ENCODE measurements at places on chromosomes 4 and X.

GRCh38 chr4:20318909-20319277, 67.2 kb downstream of the SLIT2 start:
- no peak for DNase-seq

- no peak for DNase-seq
These were observed 18.6 kb upstream of the CLNK start for GRCh38 chr4:10703156-10703555.

DNA sequence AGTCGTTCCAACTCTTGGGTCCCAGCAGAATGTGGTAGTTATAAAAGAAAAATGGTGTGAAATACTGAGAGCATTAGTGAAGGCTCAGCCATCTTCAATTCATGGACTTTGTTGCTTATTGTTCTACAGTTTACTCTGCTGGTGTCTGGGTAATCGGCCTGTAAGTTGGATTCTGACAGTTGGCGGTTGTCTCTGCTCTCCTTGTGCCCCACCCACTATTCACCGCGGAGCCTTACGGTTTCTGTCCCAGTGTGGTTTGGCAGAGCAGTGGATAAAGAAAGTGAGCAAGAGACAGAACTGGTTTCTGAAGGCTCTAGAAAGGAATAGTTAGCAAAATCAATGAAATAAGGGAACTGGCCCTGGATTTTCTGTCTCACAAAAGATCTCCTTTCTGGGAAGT, 9.1 kb downstream of the LONRF3 start:
- no peak for DNase-seq

GRCh38 chrX:68763481-68763880, 65.3 kb upstream of the EFNB1 start:
- no peak for DNase-seq

- DNase-seq = no peak
These were observed 145.7 kb downstream of the RELL1 start for GRCh38 chr4:37540486-37540885.

- DNase-seq = no peak
These were observed 292.4 kb downstream of the PPP1R2C start for GRCh38 chrX:42485601-42486000.

- no peak for DNase-seq
These were observed 2.7 kb downstream of the SLC34A2 start for GRCh38 chr4:25658357-25658771.

DNA sequence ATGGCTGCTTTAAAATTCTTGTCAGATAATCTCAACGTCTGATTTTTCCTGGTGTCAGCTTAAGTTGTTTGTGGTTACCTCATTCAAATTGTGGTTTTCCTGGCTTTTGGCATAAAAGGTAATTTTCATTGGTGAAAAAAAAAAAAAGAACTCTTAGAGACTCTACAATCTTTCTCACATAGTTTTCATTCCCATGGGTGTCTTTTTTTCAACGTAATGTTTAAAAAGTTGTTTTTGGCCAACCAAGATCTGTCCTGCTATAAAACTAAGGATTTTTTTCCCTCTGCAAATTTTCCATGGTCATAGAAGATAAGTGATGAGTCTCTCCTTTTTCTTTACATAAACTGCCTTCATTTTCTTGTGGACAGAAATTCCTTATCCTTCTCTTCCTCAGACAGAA, 28.9 kb upstream of the RPS6KA6 start:
- DNase-seq = no peak

DNA sequence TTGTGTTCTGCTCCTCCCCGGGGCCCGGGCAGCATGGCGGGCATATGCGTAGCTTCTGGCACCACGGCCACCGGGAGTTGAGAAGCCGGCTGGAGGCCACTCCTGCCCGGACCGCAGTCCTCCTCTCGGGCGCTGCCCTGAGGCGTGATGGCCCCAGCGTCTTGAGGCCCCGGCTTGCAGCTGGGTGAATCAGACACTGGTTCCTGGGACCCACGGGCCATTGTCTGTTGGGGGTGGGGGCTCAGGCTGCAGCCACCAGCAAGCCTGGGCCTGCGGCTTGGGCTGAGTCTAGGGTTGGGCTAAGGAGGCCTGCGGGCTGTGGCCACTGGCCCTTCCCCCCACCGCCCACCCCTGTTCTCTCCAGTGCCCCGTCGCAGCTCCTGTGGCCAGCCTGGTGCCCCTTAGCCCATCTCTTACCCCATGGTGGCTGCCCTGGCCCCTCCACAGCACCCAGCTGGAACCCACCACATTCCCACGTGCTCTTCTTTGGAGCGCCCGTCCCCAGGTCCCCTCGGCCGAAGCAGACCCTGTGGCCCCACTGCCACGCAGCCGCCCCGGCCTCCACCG, 6.7 kb upstream of the UVSSA start:
- no peak for DNase-seq
